GM04503 (cell line): ENCODE measurements at places on chromosomes 16 and 17.

- no peak for DNase-seq
Observed at GRCh38 chr17:2019723-2020122, 5.4 kb downstream of the RTN4RL1 start.

GRCh38 chr16:50989047-50989446 lies 162.0 kb downstream of the SALL1 start:
- no peak for DNase-seq

- no peak for DNase-seq
Observed at GRCh38 chr17:27333410-27333980, 39.6 kb downstream of the WSB1 start.

DNA sequence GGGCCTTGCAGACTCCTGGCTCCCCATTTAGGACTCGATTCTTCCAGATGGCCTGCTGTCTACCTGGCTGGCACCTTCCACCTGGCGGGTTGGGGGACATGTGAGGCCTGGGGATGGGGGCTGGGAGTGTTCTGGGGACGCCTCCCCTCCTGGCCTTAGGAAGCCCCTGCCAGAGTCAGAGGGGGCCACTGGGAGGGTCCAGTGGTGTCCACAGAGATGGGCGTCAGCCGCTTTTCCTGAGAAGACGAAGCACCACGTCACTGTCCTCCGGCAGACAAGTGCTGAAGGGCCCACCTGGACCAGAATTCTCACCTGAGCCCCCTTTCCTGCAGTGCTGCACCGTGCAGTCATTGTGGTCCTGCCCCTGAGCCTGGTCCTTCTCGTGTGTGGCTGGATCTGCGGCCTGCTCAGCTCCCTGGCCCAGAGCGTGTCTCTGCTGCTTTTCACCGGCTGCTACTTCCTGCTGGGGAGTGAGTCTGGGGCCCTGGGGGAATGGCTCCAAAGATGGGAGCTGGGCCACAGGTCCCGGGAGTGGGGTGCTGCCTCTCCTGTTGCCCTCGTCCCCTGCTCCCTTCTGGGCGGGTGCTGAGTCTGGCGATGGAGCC lies 2.9 kb downstream of the TMEM235 start:
- DNase-seq = no peak

DNA sequence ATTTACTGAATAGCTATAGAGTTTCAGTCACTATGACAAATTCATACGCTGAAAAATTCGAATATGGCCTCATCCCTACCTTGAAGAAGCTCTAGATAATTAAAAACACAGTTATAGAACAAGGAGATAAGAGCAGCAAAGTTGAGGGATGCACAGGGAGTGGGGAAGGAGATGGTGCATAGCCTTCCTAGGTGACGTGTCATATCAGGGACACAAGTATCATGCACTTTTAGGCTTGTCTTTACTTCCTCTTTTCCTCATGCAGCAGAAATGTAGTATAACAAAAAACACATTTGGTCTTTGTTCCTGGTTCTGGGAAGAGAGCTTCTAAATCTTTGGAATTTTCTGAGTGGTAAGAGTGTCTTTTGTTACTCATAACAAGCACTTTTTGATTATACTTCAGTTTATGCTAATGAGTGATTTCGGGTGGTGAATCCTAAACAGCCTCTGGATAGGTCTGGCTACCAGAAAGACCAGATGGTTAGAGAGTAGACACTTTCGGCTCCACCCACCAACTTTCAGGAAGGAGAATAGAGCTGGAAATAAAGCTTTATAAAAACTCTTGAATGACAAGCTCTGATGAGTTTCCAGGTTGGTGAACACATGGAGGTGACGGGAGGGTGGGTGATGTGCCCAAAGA lies 341.4 kb downstream of the UTP18 start:
- DNase-seq = no peak

- DNase-seq = no peak
Observed at GRCh38 chr17:79294459-79295071, 219.9 kb downstream of the ENGASE start.

DNA sequence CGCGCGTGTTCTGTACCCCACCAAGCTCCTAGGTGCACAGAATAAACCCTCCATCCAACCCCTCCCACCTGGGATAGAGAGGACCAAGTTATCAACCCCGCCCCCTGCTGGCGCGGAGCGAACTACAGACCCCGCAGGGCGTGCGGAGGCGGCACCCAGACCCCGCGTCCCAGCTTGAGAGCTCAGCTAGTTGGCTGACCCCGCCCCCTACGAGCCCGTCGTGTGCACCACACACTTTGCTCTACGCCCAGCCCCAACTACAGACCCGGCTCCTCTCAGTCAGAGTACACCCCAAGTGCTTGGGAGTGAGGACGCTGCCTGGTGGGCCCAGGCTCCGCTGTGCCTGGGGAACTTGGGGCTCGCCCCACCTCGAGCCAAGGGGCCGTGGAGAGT lies 1.5 kb downstream of the GRIN2A start:
- no peak for DNase-seq

- no peak for DNase-seq
Observed at GRCh38 chr17:50904518-50905459, 38.6 kb upstream of the TOB1 start.

- no peak for DNase-seq
Observed at GRCh38 chr16:56617212-56618085, 8.1 kb upstream of the MT1E start.

- DNase-seq = no peak
Observed at GRCh38 chr16:70711211-70712031, 25.6 kb upstream of the MTSS2 start.
